Activated naive CD8-positive, alpha-beta T cell treated with anti-CD3 and anti-CD28 coated beads, Interleukin-2, amount 50 U/mL, for 16 hours (primary cell): ENCODE measurements at places on chromosomes 11 and 22.

DNA sequence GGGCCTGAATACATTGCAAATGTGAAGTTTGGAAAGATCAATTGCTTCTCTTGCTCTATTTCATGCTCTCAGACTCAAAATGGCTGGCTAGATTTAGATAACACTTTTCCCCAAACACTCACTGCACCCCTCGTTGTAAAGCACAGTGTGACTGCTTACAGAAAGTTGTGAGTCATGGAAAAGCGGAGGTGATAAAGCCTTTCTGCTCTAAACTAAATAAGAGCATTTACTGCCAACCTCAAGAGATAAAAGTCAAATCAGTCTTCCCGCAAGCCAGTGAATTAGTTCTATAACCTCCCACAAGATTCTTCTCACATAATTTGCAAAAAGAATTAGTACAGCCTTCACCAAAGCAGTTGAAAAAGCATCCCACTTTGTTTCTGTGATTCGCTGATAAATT, 168.7 kb downstream of the WT1 start:
- DNase-seq: no peak

GRCh38 chr11:124798991-124799347, 1.2 kb downstream of the MSANTD2 start:
- DNase-seq: no peak

DNA sequence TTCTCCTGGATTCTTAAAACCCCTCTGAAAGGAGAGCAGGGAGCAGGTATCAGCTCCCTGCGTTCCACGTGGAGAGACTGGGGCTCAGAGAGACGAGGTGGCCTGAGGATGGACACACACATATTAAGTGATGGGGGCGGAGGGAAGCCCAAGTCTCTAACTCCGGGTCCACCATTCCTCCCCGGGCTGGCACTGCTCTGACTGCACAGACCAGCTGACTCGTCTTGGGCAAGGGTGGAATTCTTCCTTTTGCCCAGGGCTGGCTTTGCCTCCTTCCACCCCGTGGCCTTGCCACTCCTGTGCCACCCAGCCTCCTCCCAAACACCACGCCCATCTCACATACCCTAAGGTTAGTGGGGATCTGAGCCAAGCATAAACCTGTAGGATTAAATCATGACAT, 65.0 kb downstream of the BUD13 start:
- no peak for DNase-seq

GRCh38 chr11:13448876-13449275, 14.1 kb downstream of the BTBD10 start:
- DNase-seq: no peak

DNA sequence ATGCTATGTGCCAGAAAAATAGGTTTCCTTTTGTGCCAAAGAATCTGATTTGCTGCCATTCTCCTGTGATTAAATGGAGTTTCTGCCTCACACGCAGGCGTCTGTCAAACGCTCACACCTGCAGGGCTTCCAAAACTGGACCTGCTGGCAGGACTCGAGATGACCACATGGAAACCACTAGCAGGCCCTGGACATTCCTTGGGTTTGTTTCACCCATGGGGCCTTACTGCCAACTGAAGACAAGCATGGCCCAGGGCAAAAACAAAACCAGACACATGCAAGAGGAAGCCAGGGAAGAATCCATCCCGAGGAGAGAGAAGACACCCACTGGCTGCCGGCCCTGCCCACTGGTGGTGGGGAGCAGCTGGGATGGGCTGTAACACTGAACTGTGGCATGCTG, 55.9 kb upstream of the MN1 start:
- no peak for DNase-seq

GRCh38 chr11:120021391-120021953, 116.4 kb downstream of the TRIM29 start:
- no peak for DNase-seq

GRCh38 chr11:13388741-13389140, 74.3 kb downstream of the BTBD10 start:
- DNase-seq: no peak

DNA sequence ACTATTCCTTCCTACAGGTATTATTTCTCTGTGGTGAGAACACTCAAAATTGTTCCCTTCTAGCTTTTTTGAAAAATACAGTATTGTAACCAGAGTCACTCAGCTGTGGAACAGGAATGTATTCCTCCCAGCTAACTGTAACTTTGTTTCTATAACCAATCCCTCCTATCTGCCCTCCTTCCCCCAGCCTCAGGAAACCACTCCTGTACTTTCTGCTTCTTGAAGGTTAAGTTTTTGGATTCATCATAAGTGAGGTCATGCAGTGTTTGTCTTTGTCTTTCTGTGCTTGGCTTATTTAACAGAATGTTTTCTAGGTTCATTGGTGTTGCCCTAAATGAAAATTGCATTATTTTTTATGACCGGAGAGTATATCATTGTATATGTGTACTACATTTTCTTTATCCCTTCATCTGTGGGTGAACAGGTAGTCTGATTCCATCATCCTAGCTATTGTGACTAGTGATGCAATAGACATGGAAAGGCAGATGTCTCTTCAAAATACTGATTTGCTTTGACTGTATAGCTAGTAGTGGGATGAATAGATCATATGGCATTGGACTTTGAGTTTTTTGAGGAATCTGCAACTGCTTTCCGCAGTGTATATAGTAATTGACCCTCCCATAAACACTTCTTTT, 112.9 kb upstream of the GRK3 start:
- no peak for DNase-seq

DNA sequence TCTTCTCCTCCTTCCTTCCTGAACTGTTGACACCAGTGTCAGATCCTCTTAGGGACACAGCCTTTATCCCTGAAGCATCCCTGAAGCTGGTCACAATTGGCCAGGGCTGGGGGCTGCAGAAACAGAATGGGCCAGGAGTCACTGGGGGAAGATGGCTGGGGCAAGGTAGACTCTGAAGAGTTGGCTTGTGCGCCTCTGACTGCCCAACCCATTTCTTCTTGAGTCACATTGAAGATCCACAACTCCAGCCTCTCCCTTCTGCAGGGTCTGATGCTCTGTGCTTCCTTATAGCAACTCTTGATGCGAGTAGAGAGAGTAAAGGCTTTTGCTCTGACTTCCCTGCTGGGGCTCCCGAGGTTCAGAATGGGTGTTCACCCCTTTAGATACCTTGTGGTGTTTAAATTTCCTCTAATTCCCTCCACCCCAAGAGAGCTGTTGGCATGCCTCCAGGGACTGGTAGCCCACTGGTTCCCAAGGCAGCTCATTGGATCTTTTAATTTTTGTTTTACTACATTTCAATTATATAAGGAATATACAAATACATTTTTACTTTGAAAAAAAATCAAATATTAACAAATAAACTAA, 13.4 kb downstream of the PRDM11 start:
- DNase-seq: no peak

DNA sequence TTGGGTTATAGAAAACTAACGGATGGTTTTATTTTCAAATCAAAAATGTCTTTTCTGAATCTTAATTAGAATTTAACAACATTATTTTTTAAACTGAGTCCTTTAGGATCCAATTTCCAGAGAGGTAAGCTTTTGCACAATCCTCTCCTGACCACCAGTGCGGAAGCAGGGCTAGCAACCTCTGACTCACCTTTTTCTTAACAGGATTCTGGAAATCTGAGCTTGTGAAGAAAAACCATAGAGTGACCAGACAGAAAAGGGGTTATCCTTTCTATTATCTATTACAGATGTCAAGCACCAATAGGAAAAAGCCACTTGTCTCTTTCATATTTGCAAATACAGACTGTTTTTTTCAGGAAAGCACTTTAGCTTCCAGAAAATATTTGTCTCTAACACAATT, 25.3 kb downstream of the ALG9 start:
- no peak for DNase-seq

GRCh38 chr11:10304495-10305261, at the start of gene ADM:
Gene ADM, plus strand, starts transcription at chr11:10305073. Its CDS starts 628 bp downstream, at chr11:10305701.
- no peak for DNase-seq
